ENCODE measurements at places on chromosomes 6 and 20.

DNA sequence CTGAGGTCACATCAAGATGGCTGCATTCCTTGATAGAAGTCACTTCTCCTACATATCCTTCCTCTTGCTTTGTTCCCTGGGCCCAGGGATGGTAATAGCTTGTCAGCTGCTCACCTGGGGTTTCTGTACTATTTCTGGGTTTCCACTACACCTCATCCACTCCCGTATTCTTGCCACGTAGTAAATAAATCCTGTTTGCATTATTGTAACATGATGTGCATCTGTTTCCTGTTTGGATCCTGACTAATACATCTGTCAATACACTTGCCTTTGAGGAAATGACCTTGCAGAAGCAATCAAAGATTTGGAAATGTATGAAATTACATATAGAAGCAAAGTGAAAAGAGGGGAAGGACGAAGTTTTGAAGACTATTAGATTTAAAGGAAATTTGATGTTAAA, 619.0 kb downstream of the PHF3 start:
- DNase-seq: no peak

DNA sequence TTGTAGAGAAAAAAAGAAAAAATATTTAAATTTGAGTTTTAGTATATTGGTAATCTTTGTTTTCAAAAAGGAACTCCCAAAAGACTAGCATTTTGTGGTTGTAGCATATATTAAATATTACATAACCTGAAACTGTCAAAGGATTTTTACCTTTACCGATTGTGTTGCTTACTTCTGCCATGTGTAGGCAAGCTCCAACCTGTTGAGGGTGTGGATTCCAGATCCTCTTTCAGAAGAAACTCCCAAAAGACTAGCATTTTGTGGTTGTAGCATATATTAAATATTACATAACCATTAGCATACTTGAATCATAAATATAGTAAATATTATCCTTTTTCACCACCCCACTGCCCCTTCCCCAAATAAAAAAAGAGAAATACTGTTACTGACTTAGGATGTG, 3.2 kb downstream of the DSE start:
- DNase-seq: no peak

DNA sequence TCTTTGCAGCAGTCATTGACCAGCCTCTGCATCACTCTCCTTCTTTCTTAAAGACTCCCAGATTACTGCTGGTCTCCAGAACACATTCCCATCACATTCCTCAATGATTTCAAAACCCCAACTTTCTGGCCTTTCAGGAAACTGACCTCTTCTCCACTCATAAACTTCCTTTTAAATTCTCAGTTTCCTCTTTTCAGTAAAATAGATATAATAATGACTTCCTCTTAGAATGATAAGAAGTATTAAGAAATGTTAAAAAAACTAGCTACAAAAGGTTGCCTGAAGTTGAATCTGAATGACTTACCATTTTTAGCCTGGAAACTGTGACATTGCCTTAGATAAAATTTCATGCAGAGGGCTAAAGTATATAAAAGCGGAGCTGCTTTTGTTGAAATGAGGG, 239.3 kb downstream of the OGFRL1 start:
- DNase-seq: no peak

DNA sequence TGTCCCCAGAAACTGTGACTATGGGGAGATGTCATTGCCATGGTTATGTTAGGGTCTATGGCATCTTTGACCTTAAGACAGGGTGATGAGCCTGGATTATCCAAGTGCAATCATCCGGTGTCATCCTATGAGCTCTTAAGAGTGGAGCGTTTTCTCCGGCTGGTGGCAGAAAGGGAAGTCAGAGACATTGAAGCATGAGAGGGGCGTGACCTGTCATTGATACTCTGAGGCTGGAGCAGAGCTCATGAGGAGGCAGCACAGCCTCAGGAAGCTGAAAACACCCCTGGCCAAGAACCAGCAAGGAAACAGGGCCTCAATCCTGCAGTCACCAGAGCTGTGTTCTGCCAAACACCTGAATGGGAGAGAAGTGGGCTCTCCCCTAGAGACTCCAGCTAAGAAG, 59.6 kb downstream of the ANKRD60 start:
- DNase-seq: no peak
